NCI-H1436 treated with DMSO at 0.1 percent for 48 hours (cell line): ENCODE measurements at places on chromosomes 2 and 18.
A peak's percentile ranks its signal among the peaks of the same experiment; 100 is the strongest.

GRCh38 chr2:8510519-8510918, 171.3 kb upstream of the ID2 start:
- no peak for DNase-seq

DNA sequence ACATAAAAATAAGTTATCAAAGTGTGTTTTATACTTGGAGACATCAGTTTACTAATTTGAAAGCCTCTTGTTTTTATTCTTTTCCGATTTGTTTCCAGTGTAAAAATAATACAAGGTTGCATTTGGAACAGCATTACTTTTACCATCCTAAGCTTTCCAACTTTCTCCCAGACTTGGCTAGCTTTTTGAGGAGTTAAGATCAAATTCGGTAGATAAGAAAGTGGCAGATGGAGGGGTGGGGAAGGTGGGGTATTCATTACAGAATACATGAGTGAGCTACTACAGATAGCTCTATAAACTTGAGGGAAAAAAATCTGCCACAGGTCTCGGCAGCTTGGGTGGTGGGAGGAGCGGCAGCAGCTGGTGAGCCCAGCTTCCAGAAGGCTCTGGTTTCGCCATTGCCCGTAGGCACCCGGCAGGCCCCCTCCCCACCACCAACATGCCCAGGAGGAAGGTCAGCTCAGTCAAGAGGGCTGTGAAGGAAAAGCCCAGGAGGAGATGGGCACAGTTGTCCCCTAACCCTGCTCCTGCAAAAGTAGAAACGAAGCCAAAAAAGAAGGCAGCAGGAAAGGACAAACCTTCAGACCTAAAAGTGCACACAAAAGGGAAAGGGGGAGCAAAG, 18.6 kb upstream of the RMC1 start:
- no peak for DNase-seq

DNA sequence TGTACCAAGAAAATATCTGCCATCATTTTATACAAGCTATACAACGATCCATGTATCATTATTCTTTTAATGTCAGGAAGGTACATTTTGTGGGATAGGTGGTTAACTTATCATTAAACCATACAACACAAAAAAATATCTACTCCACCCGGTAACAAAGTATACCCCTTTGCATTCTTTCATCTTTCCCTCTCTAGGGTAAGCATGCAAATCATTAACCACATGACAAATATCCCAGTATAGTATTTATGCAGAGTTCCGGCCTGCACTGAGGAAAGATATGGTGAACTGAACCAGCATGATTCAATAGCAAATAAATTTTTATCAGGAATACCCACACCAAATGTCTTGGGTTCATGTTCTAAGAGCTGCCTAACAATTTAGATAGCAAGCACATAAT, 22.5 kb upstream of the SULT1C2 start:
- DNase-seq, result no peak

GRCh38 chr2:215949991-215950404, 63.4 kb downstream of the MREG start:
- DNase-seq, result no peak

DNA sequence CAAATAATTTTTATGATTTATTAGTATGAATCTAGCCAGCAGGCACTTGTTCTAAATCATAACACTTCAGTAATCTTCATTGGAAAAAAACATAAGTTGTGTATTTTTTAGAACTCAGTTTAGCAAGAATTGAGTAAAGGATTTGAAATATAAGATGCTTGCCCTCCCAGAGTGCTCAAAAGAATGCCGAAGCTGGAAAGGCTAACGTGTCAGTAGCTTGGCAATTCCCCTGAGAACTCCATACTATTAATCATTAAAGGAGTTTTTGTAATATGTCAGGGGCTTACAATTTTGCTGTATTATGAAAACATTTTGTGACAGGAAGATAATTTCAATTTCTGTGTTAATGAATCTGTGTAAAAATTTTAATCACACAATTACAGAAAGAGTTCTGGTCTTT, 122.7 kb downstream of the GULP1 start:
- DNase-seq, result no peak

DNA sequence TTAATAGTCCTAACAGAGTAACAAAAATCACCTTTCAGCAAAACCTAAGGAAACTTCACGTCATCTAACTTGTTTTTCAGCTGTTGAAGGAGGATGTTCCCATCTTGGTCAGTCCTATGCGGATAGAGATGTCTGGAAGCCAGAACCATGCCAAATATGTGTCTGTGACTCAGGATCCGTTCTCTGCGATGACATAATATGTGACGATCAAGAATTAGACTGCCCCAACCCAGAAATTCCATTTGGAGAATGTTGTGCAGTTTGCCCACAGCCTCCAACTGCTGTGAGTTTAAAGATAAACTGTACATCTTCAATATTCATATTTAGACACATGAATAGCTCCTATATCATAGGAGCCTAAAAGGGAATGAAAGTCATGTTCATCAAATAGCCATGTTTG, 10.5 kb downstream of the COL3A1 start:
- DNase-seq, result no peak

DNA sequence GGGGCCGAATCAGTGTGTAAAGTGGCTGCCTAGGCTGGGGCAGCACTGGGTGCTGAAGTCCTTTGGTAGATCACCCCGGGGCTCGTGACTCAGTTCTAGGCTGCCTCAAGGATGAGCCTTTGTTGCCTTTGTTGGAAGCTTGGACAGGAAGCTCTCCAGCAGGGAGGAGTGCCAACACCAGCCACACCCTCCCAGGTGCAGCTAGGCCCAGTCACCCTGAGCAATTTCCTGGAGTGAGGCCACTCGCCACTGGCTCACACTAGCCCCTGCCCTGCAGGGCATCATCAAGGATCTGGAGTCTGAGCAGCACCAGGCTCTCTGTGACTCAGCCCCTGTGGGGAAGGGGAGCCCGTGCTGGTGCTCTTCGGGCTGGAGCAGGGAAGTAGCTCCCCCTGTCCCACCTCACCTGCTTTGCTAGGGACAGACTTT, 6.7 kb upstream of the SDC1 start:
- DNase-seq, result no peak

DNA sequence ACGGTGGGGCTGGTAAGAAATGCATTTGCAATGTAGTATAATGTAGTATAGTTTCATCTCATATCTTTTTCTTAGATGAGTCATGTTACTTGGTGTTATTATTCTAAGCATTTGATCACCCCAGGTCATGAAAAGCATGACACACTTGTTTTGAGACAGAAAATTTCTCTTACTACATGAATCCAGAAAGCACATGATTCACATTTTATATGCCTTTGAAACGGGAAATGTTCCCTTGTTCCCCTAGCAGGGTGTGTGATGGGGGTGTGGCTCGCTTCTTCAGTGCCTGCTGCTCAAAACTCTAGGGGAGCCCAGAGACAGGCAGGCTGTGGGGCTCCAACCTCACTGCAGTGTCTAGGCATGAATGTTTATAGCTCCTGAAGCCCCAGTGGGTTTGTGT, 116.0 kb upstream of the RAB27B start:
- DNase-seq, result no peak

- DNase-seq, result peak; percentile 45
Observed at GRCh38 chr2:135985826-135986393, 484 bp upstream of the DARS1 start.

DNA sequence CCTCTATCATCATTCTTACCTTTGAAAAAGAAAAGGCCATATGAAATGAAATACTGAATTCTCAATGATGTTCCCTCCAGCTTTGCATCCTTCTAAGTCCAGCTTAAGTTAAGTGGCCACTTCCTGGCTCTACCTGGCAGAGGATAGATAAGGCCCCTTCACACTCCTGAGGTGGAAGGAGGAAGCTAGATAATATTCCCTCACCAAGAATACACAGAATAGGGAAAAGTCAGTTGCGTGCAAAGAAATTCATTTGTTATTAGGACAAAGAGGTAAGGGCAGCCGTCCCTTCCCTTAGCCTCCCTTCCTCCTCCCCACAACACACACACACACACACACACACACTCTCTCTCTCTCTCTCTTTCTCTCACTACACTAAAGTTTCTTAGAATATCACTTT, 37.5 kb downstream of the OLA1 start:
- no peak for DNase-seq

GRCh38 chr2:207459990-207460757, 69.6 kb upstream of the CREB1 start:
- no peak for DNase-seq

DNA sequence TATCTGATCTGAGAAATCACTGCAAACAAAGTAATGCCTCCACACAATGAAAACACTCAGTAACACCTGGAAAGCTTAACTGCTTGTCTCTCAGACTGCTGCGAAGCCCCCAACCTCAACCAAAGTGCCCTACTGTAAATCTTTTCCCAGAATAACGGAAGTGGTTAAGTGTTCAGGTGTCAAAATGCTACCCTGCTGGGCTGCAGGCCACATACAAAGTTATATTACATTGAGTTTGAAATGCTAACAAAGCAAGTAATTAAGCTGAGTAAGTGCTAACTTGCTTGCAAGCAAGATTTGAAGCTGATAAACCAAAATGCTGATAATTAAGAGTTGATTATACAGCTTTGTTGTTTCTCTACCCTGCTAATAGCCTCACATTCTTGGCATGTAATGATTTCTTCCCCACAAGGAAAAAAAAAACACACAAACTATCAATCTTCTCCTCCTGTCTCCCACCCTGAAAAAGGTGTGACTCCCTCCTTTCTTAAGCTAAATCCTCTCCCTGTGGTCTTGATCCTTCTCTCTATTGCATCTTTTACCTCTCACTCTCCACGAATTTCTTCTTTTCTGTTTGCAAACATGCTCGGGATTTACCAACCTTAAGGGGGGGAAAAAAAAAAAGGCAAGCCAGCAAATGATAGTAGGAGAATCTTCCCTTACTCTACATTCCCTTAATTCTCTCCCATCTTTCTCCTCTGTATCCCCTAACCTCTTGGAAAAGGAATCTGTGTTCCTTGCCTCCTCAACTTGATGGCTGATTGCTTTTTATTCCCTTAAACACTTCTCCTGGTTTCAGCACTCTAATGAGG, 266.8 kb upstream of the SIX3 start:
- no peak for DNase-seq

DNA sequence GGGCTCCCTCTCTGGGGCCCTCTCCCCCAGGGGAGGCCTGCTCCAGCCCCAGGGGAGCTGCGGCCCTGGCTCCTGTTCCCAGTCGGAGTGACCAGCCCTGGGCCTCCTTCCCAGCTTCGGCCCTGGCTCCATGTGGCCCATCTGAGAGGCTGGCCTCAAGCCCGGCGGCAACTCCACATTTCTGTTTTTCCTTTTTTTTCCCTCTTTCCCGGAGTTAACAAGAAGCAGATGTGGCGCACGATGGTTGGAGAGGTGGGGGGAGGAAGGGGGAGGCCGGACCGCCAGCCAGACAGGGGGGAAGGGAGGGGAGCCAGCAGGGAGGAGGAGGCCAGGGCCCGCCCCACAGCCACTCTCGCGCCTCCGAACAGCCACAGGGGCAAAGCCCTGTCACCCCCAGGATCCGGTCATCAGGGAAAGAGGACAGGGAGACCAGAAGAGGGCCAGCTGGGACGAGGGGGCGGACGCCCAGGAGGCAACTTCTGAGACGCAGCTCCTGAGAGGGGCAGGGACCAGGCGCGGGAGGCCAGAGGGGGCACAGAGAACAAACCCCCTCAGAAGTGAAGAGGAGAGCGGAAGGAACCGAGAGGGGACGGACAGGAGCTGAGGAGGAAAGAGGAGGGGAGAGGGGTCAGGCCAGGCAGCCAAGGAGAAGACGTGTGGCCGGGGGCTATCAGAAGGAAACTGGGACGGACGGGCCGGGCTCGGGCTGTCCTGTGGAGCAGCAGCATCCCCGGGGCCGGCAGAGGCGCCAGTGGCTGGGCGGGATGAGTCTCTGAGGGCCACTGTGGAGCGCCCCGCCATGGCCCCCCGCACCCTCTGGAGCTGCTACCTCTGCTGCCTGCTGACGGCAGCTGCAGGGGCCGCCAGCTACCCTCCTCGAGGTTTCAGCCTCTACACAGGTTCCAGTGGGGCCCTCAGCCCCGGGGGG, at the start of gene EMILIN1:
TSS of gene EMILIN1 (plus strand) at position 349 of the 928 bp plus-strand sequence. CDS start at position 800, 451 bp downstream.
- DNase-seq, result no peak

- DNase-seq, result no peak
Observed at GRCh38 chr18:5868218-5868854, 27.0 kb downstream of the TMEM200C start.

GRCh38 chr18:22241921-22242361, 72.6 kb downstream of the GATA6 start:
- no peak for DNase-seq

- DNase-seq, result no peak
Observed at GRCh38 chr2:6917071-6917760, at the start of gene RNF144A. RNF144A (plus strand) TSS chr2:6917412; CDS start chr2:6996927, 79,515 bp downstream.

GRCh38 chr18:47915229-47915628, 15.2 kb downstream of the SMAD2 start:
- DNase-seq, result no peak

DNA sequence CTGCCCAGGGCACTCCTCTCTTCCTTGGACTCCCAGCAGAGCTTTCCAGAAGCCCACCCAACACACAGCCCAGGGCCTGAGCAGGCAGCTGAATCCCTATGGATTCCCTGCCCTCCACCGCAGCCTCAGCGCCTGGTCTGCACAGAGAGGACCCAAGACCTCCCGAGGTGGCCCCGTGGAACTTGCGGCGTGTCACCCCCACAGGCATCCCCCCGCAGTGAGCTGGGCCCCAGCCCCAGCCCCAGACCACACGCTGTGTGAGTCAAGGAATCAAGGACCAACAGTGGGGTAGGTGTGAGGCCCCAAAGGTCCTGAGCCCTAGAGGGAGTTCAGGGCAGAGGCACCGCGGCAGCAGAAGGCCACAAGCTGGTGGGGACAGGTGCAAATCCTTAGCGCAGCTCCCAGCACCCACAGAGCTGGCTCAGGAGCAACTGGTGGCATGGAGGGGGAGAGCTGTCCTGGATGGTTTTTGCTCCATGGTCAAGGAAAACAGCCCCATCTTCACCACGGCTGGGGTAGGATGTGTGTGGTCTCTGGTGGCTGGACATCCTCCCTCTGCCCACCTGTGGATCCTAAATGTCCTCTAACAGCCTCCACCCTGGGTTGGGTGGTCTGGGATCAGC, 8.5 kb downstream of the HS6ST1 start:
- DNase-seq, result no peak

- DNase-seq, result no peak
Observed at GRCh38 chr2:21422050-21422449, 298.3 kb downstream of the TDRD15 start.

DNA sequence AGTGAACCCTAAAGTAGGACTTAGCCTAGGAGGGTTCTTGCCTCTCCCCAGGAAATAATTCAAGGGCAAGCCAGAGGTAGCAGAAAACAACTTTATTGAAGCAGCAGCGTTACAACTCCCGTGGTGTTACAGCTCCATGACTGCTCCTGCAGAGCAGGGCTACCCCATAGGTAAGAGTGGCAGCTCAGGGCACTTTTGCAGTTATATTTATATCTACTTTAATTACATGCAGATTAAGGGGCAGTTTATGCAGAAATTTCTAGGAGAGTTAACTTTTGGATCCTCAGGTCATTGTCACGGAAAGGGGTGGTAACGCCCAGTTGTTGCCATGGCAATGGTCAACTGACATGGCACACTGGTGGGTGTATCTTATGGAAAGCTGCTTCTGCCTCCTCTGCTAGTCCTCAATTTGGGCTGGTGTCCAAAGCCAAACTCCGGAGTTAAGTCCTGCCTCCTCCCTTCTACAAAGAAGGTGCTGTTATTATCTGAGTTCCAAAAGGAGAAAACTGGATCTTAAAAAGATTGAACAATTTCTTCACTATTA, 1413.0 kb downstream of the DSC3 start:
- no peak for DNase-seq
